ENCODE measurements at places on chromosomes 6 and 20.

DNA sequence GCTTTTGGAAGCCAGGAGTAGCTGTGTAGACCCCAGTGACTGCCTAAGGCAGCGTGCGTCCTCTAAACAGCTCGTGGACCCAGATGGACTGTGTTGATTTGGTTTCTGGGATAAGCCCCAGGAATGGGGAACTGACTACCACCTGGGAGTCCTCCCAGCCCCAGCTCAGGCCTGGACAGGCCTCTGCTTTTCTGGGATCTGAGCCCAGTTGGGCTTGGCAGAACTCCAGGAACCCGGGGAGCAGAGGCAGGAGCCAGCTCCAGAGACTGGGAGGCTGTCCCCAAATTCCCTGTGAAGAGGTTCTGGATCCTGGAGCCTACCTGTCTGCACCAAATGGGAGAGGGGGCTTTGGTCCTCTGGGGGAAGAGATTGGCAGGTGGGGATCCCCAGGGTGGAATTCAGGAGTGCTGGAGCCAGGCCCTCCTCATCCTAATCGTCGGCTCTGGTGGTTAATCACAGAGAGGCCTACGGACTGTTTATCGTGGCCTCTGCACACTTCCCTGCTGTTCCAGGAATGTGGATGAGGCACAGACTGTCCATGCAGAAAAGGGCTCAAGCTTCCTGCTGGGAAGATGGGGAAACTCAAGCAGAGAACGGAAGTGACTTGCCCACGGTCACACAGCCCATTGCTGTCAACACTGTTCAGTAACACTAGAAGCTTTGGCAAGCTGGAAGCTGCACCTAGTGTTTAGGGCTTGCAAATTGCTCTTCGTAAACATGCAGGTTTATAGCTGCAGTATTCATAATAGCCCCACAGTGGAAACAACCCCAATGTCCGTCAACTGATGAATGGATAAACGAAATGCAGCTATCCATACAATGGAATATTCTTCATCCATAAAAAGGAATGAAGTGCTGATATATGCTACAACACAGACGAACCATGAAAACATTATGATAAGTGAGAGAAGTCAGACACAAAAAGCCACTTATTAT, 100.6 kb downstream of the KCNB1 start:
- no peak for DNase-seq

DNA sequence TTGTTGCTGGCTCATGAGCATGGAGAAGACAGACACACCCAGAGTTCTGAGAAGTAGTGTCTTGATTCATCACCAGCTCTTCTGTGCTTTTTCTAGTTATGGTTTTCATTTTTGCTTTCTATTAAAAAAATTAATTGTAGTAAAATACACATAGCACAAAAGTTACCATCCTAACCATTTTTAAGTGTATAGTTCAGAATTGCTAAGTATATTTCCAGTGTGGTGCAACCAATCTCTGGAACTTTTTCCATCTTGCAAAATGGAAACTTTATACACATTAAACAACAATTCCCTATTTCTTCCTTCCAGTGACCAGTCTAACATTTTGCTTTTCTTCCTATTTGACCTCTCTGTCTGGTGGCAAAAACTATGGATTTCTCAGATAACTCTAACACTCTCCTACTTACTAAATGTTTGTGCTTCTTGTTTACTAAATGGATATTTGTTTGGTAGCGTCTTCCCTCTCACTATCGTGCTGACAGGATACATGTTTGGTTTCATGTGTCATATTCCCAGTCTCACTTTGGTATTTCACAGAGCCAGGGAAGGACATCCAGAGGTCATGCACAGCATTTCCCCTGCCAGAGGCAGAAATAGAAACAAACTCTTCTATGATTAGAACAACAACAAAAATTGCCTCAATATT, 40.6 kb downstream of the TXLNB start:
- no peak for DNase-seq

GRCh38 chr6:87322304-87323212, at the start of gene SMIM8:
Gene SMIM8, plus strand, starts transcription at chr6:87322588. Its CDS starts 14,444 bp downstream, at chr6:87337032.
- peak; percentile 85 for DNase-seq

DNA sequence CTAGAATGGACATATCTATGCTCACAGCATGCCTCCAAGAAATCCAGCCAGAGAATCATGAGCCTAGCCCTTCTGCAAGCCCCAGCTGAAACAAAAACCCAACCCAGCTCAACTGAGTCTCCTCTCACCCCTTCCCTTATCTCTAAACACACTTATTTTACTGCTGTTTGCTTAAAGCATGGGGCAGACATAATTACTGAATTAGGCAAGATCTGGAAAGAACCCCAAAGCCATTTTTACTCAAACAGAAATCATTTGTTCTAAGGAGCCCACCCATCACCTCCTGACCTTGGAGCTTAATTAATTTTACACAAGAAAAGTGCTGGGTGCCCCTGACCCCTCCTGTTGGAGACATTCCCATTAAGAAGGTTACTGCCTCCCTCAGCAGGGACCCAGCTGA, 291.6 kb downstream of the MAFB start:
- no peak for DNase-seq

GRCh38 chr6:11805259-11806053, 26.9 kb upstream of the ADTRP start:
- DNase-seq = no peak

GRCh38 chr6:34466242-34467185, 638 bp downstream of the PACSIN1 start:
- DNase-seq = no peak

Measured in activated T-cell treated with anti-CD3 and anti-CD28 coated beads, Interleukin-2, amount 50 U/mL, for 1 hour (primary cell).